ENCODE measurements at places on chromosomes 3 and 15.

GRCh38 chr3:32048487-32049182 is 57.8 kb upstream of the GPD1L start:
- no peak for DNase-seq

GRCh38 chr15:57356636-57357035 is 19.7 kb upstream of the CGNL1 start:
- DNase-seq, result no peak

GRCh38 chr3:25695731-25696420 is 31.2 kb upstream of the TOP2B start:
- no peak for DNase-seq

- DNase-seq, result no peak
These were observed 50.2 kb downstream of the PDHB start for GRCh38 chr3:58383476-58383875.

DNA sequence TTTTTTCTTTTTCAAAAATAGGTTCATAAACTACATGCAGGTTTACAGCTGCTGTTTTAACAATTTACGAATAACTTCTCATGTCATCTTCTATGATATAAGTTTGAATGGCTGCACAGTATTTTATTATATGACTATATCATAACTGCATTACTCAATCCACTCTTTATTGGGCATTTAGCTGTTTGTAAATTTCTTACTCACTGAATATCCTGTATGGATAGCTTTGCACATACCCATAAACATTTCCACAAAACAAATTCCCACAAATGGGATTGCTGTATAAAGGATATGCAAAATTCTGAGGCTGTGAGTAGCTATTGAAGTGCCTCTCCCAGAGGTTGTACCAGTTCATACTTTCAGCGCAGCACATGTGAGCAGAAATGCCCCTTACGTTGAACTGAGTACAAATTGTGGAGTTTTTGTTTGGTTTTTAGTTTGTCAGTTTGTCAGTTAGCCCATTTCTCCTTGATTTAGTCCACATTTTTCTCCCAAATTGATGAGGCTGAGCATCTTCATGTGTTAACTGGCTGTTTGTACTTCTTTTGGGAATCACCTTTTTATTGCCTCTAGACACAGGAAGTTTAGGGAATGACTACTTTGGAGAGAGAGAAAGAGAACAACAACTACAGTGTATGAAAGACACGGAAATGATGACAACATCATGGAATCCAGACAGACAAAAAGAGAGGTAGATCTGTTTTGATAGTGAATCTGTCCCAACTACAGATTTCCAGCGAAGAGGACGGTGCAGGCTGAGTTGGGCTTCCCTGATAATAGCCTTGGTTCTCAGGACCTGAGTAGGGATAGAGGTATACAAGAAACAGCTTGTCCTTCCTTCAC is 24.8 kb downstream of the TTC23 start:
- no peak for DNase-seq

DNA sequence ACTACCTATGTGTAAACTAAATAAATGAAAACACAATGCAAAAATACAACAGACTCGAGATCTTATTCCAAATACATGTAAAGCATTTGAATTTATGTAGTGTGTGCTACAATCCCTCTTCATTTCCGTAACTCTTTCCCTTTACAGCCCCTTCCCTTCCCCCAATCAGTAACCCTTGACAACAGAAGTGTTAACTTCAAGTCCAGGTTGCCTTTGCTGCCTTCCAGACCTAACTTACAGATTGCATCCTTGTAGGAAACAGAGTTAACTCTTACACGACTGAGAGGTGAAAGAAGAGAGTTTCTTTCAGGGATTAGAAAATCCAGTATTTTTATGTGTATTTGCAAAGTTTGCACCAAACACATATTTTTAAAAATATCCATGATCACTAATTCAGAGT is 1.4 kb upstream of the ROBO1 start:
- DNase-seq, result no peak

- DNase-seq, result no peak
These were observed 28.5 kb downstream of the OSTN start for GRCh38 chr3:191227541-191227940.

- DNase-seq, result peak; percentile 50
These were observed 3.8 kb downstream of the HEG1 start for GRCh38 chr3:125051715-125052581.

- no peak for DNase-seq
These were observed 51.6 kb upstream of the CMTM7 start for GRCh38 chr3:32340039-32340438.

DNA sequence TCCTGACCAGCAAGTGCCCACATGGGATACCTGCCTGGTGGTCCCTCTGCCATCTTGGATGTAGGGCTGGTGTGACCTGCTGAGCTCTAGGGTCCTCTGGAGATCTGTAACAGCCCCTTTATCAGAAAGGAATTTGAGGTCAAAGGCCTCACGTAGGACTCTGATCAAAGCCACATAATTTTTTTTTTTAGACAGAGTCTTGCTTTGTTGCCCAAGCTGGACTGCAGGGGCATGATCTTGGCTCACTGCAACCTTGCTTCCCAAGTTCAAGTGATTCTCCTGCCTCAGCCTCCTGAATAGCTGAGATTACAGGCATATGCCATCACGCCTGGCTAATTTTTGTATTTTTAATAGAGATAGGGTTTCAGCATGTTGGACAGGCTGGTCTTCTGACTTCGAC is 9.5 kb downstream of the ITGB5 start:
- no peak for DNase-seq

DNA sequence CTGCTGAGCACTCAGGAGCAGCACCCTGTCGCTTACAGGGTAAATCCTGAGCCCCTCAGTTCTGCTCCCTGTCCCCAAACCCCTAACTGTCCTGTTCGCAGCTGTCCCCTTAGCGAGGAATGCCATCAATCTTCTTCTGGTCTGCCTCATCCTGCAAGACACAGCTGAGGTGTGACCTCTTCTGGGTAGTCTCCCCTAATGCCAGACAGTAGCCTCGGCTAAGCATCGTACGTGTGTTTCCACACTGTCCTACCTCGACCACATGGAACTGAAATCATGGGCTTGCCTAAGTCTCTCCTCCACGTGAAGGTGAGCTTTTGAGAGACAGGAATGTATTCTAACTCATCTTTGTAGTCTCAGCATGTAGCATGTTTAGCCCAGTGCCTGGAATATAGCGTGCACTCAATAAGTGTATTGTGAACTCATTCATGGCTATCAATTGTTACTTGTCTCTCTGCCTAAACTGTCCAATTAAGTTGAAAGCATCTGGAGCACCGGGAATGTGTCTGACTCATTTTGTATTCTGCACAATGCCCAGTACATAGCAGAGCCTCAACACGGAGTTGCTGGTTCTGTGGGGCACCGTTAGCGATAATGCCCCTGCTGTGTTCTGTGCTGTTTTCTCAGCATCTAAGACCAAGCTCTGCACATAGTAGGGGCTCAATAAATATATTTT is 90.2 kb downstream of the HES1 start:
- no peak for DNase-seq

DNA sequence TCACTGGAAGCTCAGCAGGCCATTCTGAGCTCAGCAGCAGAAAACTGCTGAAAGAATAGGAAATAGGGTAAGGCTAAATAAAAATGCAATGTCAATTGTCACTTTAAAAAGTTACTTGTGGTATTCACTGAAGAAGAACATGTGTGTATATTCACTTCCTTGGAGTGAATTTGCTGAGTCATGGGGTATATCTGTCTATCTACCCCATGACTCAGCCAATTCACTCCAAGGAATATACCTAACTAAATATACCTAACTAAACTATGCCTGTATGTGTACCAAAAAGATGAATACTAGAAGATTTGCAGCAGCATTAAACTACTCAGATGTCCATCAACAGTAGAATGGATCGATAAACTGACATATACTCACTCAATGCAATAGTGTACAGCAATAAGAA is 69.5 kb upstream of the KCNAB1 start:
- no peak for DNase-seq

DNA sequence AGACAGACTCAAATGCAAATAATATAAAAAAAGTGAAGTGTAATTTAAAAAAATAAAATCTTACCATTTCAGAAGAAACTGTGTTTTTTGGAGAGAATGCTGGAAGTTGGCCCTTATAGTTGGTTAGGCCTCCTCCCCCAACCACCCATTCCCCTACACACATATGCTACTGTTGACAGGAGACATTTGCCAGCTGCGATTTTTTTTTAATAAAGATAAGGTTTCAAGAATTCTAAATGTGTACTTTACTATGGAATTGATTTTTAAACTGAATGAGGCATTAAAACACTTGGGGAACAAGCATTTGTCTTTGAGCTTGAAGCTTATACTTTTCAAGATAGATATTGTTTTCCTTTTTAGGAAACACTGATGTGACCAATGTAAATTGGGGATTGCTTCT is 4.4 kb upstream of the SSR3 start:
- DNase-seq, result no peak

DNA sequence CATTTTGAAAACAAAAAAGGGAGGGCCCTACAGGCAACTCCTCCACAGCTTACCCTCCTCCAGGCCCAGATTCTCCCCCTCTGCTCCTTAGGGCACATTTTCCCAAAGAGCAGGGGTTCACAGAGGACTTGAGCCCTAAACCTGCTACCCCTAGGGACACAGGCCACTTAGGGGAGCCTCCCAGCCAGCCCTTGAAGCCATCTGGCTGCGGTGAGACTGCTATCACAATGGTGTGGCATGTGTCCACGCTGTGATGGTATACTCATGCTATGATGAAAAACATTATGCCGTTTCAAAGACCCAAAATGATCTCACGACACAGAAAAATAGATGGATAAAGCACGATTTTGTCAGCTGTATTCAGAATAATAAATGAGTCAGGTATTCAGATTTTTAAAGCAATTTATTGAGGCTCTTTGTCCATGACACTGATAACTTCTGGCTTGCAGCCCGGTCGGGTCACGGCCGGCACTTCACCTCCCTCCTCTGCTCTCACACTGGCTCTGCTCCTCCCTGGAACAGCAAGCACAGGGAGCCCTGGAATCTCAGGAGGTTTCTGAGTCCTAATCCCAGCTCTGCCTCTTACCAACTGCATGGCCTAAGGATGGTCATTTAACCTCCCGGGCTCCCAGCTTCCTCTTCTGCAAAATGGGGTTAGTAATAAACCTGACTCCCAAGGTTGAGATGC is 115.3 kb downstream of the MEGF11 start:
- no peak for DNase-seq

GRCh38 chr3:196222876-196223595 is 6.7 kb downstream of the SLC51A start:
- no peak for DNase-seq

- no peak for DNase-seq
These were observed 50.2 kb upstream of the CCR4 start for GRCh38 chr3:32901005-32901932.

- DNase-seq, result no peak
These were observed 5.7 kb downstream of the EIF4G1 start for GRCh38 chr3:184320104-184320445.

DNA sequence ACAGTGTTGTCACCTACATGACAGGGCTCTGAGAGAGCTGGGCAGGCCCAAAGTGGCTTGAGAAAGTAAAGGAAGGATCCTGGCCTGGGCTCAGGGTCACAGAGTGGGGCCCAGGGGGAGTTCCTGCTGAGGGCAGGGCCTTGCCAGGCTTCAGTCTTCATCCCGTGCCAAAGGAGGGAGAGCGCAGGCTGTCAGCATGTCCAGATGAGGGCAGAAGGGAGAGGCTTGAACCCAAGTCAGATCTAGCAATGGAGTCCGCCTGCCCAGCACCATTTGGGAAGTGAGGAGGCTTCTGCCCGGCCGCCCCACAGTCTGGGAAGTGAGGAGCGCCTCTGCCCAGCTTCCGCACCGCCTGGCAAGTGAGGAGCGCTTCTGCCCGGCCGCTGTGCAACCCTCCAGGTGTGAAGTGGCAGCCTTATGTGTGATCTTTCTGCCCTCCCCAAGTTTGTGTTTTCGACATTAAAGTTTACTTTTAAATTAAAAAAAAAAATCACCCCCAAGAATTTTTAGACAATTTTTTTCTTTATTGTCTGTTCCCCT is 303.6 kb upstream of the PROK2 start:
- DNase-seq, result no peak

- DNase-seq, result no peak
These were observed 94.0 kb downstream of the ARPP21 start for GRCh38 chr3:35733341-35733740.

GRCh38 chr3:185366913-185367312 is 4.0 kb downstream of the MAP3K13 start:
- no peak for DNase-seq

GRCh38 chr3:20095470-20095869 is 55.2 kb downstream of the KAT2B start:
- DNase-seq, result no peak

DNA sequence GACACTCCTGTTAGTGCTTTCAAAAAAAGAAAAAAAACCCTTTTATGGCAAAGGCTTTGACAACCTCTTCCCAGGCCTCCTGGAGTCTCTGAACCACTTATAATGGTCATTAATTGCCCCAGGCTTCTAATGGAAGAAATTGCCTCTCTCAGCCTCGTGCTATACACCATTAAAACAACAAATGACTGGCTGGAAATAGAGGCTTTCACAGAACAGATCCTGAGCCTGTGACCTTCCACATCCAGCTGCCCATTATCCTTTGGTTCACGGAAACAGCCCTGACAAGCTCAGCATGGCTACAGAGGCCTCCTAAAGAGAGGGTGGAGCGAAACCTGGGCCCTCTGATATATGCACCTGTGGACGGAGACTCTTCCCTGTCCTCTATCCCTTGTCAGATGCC is 26.8 kb upstream of the MKRN3 start:
- no peak for DNase-seq

DNA sequence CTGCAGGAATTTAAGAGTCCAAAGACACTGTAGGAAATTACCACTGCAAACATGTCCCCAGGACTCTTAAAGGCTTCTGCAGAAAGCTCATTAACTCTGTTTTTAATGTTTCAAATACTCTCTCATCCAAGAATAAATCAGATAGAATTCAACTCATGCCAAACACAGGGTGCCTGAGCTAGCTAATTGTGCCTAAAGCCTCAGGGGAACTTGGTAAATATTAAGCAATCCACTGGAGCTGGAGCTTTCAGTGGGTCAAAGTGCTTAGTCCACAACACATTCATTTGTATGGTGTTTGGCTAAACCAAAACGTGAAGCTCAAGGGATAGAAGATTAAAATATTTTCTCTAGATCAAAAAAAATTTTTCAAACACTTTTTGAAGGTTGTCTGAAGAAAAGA is 131.4 kb downstream of the THRB start:
- no peak for DNase-seq

GRCh38 chr3:188943591-188943990 is 228.2 kb upstream of the TPRG1 start:
- no peak for DNase-seq

GRCh38 chr3:64392001-64392400 is 166.7 kb upstream of the PRICKLE2 start:
- DNase-seq, result no peak

DNA sequence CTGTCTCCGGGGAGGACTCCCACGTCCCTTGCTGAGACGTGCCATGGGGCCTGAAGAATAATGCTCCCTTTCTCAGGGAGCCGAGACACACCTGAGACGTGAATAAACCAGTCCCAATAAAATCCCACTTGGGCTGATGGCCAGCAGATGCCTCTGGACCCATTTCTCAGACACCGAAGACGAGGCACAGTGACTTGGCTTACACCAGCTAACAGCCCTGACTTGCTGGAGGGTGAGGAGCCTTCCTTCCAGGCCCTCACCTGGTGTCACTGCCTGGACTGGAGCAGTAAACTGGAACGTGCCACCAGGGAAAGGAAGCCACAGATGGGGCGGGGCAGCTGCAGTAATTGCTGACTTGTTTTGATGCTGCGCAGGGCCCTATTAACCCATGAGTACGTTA is 189.7 kb downstream of the PDZRN3 start:
- DNase-seq, result no peak

- DNase-seq, result no peak
These were observed 103.6 kb upstream of the CTNNB1 start for GRCh38 chr3:41095702-41096101.

- no peak for DNase-seq
These were observed 147.2 kb upstream of the WNT5A start for GRCh38 chr3:55634345-55634744.

GRCh38 chr15:32698773-32699390 is 18.9 kb upstream of the GREM1 start:
- no peak for DNase-seq

Data from stimulated activated CD4-positive, alpha-beta T cell treated with anti-CD3 and anti-CD28 coated beads, Interleukin-12 subunit alpha, Interleukin-12 subunit beta, amount 100 ng/mL, for 24 hours (primary cell).